ENCODE measurements at places on chromosomes 6 and 20.

- DNase-seq, result no peak
Observed at GRCh38 chr6:125201961-125202729, 48.6 kb downstream of the TPD52L1 start.

GRCh38 chr20:48623176-48623905, 204.5 kb downstream of the PREX1 start:
- DNase-seq, result no peak

DNA sequence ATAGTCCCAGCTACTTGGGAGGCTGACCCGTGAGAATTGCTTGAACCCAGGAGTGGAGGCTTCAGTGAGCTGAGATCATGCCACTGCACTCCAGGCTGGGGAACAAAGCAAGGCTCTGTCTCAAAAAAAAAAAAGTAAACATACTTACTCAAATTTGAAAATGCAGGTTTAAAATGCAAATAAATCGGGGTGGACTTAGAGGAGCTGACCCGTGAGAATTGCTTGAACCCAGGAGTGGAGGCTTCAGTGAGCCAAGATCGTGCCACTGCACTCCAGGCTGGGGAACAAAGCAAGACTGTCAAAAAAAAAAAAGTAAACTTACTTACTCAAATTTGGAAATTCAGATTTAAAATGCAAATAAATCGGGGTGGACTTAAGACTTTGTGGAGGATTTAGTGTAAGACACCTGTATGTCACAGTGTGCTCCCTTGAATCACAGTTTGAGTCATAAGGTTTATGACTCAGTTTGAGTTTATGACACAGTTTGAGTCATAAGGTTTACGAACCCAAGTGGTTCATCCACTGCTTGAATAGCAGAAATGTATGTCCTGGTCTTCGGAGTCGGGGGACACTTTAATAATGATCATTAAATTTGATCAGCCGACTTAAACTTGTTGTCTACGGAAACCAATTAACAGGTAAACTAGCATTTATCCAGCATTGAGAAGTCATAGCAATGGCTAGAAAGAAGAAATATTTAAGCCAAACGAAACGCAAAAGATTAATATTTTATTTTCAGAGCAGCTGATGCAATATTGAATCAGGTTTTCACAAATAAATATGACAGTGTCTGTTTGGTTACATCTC, 6.8 kb upstream of the MRPS10 start:
- no peak for DNase-seq

GRCh38 chr6:32624565-32624964, 12.6 kb upstream of the HLA-DQA1 start:
- DNase-seq, result no peak

- DNase-seq, result no peak
Observed at GRCh38 chr6:9704989-9705388, 709.9 kb downstream of the TFAP2A start.

GRCh38 chr6:121823437-121823851, 388.0 kb downstream of the GJA1 start:
- no peak for DNase-seq

GRCh38 chr20:11467436-11467835, 450.3 kb upstream of the BTBD3 start:
- no peak for DNase-seq

Data from NCI-H2081 (cell line).